ENCODE measurements at places on chromosomes 4 and X.

GRCh38 chr4:94590493-94590892, 138.8 kb downstream of the PDLIM5 start:
- DNase-seq = no peak

- no peak for DNase-seq
Measured at GRCh38 chr4:16122308-16122711, 38.5 kb upstream of the PROM1 start.

DNA sequence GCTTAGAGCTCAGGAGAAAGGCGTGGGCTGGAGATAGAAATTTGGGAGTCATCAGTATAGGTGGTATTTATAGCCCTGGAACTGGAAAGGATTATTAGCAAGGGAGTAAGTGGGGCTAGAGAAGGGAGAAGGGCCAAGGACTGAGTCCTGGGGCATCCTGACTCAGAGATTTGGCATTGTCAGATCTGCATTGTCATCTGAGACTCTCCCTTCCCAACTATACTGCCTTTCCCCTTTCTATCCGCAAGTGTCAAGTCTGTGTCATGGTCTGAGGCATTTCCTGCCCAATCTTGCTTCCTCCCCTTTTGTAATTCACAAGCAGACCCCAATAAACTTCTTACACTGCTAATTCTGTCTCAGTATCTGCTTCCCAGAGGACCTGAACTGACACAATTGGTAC, 24.4 kb upstream of the SLC25A43 start:
- DNase-seq = no peak

DNA sequence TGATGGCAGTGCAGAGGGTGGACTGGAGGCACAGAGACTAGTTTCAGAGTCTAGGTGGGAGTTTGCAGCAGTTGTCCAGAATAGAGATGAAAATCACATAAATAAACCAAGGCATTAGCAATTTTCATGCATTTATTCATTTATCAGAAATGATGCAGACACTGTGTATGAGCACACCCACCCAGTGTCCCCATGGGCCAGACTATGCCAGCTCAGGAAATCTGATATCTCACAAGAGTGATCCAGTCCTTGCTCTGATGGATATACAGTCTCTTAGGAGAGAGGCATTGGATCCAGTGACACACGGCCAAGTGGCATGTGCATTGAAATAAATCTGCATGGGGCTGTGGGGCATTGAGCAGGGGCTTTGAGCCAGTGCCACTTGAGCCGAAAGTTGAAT, 228.2 kb downstream of the FRMPD4 start:
- DNase-seq = no peak

GRCh38 chrX:21813612-21814368, 25.6 kb upstream of the MBTPS2 start:
- no peak for DNase-seq

DNA sequence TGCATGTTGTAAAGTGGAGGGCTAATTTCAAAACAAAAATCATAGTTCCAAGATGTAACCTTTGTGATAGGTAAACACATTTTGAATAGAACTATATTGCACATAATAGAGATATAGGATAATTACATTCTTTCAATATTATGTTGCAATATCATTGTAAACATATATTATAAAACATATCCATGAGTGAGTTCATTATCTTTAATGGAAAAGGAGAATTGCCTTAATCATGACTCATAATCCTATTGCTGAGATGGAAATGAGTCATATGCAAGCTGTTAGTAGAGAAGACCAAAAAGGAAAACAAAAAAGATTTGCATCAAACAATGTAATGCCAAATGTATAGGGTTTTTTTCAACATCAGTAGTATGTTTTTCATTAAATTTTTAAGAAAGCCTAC, 73.7 kb upstream of the WDR44 start:
- no peak for DNase-seq

DNA sequence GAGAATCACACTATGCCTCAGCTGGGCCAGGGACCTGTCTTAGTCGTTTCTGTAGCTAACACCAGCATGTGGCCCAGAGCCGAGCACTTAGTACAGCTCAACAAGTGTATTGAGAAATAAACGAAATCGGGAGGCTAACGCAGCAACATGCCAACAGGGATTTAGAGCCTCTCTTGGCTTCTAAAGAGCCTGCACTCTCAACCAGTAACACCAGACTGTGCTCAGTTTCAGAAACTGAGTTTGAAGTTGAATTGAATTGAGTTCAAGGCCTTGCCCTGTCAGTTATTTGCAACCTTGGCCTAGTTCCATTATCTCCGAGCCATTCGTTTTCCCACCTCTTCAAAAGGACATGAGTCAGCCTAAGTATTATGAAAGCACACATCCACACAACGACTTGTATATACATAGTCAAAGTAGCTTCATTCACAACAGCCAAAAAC, 71.3 kb upstream of the LDB2 start:
- no peak for DNase-seq

GRCh38 chr4:131721883-131722282, 1427.2 kb upstream of the PCDH10 start:
- no peak for DNase-seq

DNA sequence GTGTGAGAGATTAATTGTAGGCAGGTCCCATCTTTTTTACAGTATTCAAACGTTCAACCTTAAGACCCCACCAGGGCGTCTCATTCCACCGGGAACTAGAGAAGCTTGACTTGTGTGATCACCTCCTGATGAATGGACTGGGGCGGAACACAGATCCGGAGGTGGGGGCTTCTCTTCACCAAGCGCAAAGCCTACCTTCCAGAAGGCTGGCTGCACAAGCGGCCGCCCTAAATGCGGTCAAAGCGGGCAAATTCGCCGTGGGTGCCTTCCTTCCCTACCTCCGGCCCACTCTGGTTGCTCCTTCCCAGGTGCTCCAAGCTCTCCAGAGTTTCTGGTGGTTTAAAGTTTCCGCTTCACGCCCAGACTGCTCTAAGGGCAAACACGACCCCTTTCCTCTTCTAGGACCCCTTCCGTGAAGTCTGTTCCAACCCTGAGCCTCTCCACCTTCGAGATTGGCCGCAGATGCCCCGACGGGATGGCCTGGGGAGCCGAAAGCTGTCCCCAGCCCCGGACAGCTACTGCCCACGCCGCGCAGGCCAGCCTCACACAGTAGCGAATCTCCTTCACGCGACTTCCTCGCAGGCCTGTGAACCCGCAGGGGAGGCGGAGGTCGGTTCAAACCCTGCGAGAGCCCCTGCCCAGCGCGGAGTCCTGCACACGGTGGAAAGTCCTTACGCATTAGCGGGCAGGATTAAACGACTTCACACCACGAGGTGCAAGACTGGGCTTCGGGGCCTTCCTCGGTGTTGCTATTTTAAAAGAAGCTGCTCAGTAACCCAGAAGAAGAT, 1.6 kb upstream of the WWC2 start:
- peak; percentile 44 for DNase-seq

DNA sequence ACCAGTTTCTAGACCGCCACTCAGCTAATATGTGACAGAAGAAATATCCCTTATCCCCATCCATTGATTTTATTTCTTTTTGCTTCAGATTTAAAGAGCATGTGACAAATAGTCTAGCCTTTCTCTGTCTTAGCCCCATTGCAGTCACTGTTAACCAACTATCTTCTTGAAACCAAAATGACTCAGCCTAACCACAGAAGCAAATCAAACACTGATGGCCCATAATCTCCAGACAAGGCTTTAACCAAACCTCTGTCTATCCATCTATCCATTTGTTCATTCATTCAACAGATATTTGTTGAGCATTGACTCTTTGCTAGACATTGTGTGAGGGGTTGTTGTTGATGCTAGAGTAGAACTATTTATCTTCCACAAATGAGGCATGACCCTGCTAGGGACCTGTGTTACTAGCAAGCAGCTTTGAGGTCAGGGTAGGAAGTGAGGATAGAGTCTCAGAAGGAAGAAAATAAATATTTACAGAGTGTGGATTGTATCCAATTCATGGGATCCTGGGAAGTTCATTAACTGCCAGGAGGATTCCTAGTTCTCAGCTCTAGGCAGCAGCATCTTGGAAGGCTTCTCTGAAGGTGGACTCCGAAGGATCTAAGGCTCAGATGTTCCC, 22.5 kb downstream of the HNRNPH2 start:
- no peak for DNase-seq

GRCh38 chrX:119292445-119292844, 56.4 kb downstream of the PGRMC1 start:
- no peak for DNase-seq

DNA sequence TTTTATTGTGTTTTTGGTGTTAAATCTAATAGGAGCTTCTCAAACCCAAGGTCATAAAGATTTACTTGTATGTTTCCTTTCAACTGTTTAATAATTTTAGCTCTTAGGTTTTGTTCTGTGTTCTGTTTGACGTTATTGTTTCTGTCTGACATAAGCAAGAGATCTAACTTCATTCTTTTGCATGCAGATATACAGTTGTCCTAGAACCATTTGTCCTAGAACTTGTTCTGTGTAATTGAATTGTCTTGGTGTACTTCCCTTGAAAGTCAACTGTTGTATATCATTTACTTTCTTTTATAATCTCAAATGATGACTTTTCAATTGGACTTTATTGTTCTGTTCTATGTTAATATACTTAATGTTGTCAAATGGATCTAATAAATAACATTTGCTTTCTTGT, 977.1 kb downstream of the FAT4 start:
- DNase-seq = no peak

- DNase-seq = no peak
Measured at GRCh38 chrX:136094962-136095361, 52.4 kb upstream of the FHL1 start.

GRCh38 chr4:99648321-99648720, 9.3 kb downstream of the C4orf54 start:
- no peak for DNase-seq

DNA sequence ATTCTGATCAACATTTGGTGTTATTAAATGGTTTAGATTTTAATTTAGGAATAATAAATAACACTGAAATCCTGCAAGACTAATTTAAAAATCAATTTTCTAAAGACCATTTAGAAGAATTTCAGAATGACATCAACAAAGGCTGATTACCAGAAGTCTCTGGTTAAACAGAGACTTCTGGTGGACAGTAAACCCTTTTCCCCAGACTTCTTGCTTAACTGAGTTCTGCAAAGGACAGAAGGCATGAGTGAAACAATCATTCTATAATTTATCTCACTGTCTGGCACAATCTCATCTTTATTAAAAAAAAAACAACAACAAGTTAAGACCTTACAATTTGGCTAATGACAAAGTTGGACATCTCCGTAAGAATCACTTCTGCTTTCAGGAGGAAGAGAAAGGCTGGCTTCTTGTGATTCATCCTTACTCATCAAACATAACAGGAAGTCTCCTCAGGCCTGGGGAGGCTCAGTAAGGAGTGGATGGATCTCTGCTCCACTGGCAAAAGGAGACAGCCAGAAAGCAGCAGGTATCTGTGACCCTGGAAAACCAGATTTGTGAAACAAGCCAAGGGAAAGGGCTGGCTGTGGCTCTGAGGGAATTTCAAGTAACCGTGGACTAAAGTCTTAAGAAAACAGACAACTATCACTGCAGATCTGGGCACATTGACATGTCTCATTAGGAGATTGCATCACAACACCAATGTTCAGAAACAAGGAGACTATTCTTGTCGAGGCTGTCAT, 908 bp upstream of the TLR6 start:
- DNase-seq = no peak

DNA sequence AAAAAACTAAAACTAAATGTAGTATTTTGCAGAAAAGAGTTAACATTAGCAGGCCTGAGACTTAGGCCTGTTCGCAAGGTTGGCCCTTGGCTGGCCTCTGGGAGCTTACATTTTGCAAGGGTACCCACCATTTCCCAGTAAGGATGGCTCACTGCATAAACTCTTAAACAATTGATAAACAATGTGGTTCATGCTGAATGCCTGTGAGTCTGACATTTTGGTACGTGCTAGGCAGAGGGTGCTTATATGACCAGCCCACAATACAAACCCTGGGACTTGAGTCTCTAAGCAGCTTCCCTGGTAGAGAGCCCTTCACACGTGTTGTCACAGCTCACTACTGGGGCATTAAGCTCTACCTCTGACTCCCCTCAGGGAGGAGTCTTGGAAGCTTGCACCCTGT, 7.4 kb downstream of the PRPS2 start:
- no peak for DNase-seq

- peak; percentile 85 for DNase-seq
Measured at GRCh38 chrX:102651242-102652011, at the start of gene GPRASP1. TSS of gene GPRASP1 (plus strand) at chrX:102651483. CDS start at chrX:102653914, 2,431 bp downstream.

GRCh38 chr4:157012296-157012695, 40.7 kb upstream of the PDGFC start:
- no peak for DNase-seq

DNA sequence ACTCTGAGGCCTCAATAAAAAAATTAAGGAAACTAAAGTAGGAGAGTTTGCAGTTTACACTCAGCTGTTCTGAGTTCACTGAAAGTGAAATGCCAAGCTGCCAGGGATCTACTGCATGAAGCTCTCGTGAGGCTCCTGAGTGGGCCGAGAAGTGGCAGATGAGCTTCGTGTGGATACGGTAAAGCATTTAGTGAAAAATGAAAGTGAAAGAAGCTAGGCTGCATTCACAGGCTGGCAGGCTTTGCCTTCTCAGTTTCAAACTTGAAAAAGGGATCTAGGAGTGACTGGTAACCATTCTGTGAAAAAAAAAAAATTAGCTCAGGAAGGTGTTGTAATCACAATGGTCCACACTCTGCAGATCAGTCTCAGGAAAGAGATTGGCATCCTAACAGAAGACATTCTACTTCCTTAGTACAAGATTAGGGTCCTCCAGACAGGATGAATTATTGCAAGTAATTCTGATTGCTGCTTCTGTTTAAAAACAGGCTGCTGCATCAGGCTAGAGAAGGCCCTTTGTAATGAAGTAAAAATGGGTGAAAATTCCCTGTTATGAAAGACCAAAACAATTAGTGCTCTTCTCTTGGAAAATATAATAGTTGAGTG, 679.9 kb downstream of the RPA4 start:
- peak; percentile 44 for DNase-seq

DNA sequence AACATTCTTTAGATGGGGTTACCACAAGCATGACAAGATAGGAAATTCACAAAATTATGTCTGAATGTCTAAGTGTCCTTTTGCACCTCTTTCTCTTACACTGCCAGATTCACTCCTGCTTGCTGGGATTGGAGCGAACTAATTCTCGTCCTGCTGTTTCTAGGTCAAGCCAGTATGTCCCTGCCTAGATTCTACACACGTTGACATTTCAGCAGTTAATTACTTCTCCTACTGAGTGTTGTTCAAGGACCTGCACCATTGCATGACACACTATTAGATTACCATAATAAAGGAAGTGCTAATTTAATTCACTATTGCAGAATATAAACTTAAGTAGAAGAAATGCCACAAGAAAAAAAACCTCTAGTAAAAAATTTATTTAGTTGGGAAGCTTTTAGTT, 1911.7 kb downstream of the PCDH7 start:
- DNase-seq = no peak

- DNase-seq = no peak
Measured at GRCh38 chr4:184348311-184349233, 125.8 kb downstream of the IRF2 start.

- DNase-seq = no peak
Measured at GRCh38 chr4:118850488-118851173, 14.7 kb upstream of the SEC24D start.

DNA sequence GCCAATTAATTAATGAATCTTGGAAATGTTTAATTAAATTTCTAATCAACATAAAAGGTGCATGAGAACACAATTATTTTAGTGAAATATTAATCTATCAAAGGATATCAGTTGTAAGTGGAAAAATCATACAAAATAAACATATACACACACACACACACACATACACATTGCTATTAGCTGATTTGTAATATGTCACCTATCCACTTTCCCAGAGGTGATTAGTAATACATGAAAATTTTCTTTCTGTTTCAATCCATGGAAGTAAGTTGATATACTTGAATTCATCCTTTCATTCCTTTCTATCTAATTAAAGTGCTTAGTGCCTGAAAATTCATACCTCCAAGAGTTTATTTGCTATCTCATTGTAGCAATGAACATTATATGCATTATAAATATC, 213.7 kb downstream of the EPHA5 start:
- DNase-seq = no peak

GRCh38 chrX:24498181-24498580, 33.1 kb downstream of the PDK3 start:
- no peak for DNase-seq
